ENCODE measurements at places on chromosomes 11 and 22.

DNA sequence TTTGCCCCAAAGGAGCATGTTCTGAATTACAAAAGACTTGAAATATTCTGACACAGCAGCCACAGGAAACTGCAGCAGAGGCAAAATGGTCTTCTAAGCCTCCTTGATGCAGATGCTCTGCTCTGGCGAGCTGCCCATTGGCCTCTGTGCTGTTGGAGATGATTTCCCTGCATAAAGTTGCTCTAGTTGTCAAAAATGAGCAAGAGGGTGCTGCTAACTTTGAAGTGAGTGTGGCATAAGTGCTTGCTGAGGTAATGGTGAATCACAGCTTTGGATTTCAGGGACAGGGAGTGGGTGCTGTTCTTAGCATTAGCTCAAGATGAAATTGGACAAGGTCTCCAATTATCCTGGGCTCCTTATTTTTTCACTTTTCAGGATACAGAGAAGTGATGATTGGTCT is 435.4 kb downstream of the TMEM135 start:
- DNase-seq = peak; percentile 57

DNA sequence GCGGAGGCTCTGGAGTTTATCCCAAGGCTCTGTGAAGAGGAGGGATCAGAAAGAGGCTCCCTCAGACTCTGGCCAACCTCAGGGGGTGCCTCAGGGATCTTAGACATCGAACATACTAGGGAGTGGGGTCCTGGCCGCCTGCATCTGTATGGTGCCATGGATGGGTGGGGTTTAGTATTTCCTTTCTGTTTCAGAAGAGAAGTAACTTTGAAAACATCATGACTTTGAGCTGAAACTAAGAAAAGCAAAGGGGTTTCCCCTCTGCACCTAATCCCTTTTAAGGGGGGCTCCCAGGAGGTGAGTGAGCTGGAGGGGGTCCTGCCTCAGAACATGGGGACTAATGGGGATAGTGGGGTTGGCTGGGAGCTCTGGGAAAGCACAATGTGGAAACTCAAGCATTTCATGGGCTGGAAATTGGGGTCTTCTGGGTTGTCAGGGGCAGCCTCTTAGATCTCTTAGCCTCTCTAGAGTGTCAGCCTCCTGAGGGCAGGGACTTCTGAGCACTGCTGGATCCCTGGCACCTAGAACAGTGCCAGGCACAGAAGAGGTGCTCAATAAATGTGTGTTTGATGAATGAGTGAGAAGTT is 11.8 kb upstream of the SSTR3 start:
- no peak for DNase-seq

DNA sequence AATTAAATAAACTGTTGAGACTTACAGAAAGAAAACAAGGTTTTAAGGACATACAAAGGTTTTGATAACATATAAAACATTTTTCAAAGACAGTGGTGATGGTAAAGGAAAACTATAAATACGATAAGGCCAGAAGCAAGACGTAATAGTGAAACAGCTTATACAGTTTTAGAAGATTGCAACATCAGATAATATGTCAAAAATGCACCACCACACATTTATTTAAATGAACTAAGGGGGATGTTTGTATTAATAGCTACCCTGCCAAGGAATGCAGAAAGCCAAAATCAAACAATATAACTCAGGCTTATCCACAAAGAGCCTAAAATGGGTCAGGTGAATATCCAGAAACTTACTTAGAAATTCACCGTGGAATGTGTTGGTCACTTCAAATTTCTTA is 981.6 kb upstream of the FAT3 start:
- no peak for DNase-seq

DNA sequence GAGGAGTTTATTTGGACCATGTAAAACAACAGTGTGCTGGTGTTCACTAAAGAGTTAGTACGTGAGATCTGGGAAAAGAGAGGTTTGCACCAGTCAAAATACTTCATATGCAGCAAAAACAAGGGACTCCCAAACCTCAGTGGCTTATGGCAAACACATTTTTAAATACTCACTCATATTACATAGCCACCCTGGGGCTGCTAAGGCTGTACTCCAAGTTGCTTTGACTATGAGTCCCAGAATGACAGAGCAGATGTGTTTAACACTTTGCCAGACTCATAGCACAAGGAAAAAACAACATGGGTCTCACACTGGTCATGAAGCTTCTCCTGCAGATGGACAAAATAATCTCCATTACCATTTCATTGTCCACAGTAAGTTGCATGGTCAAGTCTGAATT is 202.8 kb upstream of the GRIA4 start:
- no peak for DNase-seq

- DNase-seq = no peak
Observed at GRCh38 chr11:103671143-103671651, 365.2 kb upstream of the DDI1 start.

GRCh38 chr11:122732342-122733315 is 77.1 kb downstream of the UBASH3B start:
- DNase-seq = no peak

GRCh38 chr11:31875866-31876560 is 64.9 kb upstream of the PAX6 start:
- DNase-seq = no peak

DNA sequence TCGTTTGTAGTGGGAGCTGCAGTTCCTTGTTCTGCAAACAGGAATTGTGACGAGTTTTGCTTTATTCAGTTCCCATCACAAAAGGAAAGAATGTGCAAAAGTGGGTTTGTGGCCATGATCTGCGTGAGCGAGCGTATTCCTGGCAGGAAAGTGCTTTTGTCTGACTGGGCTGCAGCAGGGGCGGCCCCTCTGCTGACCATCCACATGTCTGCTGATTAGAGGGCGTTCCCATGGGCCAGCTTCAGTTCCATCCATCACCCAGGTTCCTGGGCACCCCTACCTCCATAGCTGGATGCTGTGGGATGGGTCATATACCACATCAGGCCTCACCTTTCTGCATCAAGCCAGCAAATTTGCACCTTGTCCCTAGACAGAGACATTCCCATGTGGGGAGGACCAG is 28.9 kb upstream of the GAL start:
- no peak for DNase-seq

GRCh38 chr22:25210793-25211192 is 8.6 kb upstream of the CRYBB2 start:
- no peak for DNase-seq

DNA sequence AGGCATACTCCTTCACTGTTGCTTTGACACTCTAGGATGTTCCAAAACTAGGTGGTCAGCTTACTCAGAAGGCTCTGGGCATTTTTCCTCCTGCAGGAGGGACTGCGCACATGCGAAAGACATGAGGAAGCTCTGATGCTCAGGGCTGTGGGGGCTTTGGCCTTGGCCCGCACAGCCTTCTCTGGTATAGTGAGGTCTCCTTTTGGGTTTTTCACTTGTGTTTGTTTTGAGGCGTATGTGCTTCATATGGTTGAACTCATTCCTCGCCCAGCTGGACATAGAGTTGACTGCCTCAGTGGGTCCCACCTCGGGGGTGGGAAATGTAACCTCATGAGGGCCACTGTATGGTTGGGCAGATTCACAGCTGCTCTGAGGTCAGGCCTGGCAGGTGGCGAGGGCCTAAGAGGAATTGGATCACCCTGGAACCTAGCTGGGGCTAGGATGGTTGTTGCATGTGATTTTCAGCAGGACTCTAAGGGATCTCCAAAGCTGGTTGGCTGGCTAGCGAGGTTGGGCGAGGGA is 63.7 kb downstream of the PTPRJ start:
- no peak for DNase-seq

- DNase-seq = no peak
Observed at GRCh38 chr11:123241874-123242543, 47.0 kb upstream of the CLMP start.

DNA sequence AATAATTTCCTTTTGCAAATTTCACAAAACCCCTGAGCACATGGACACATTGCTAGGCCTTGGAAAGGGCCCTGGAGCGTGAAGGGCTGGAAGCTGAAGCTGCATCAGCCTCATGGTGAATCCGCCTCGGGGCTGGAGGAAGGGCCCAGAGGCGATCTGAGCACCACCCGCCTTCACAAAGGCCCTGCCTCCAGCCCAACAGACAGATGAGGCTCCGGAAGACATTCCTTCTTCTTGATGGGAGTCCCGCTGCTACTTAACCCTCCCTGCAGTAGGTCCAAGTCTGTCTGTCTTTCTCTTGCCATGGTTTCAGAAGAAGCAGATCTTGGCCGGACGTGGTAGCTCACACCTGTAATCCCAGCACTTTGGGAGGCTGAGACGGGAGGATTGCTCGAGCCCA is 16.5 kb downstream of the ARRB1 start:
- no peak for DNase-seq

- no peak for DNase-seq
Observed at GRCh38 chr11:62974848-62975522, 9.8 kb downstream of the SLC22A6 start.

- no peak for DNase-seq
Observed at GRCh38 chr22:37802310-37803194, 5.2 kb upstream of the GCAT start.

- DNase-seq = peak; percentile 78
Observed at GRCh38 chr22:18023509-18024275, 669 bp downstream of the MICAL3 start.

DNA sequence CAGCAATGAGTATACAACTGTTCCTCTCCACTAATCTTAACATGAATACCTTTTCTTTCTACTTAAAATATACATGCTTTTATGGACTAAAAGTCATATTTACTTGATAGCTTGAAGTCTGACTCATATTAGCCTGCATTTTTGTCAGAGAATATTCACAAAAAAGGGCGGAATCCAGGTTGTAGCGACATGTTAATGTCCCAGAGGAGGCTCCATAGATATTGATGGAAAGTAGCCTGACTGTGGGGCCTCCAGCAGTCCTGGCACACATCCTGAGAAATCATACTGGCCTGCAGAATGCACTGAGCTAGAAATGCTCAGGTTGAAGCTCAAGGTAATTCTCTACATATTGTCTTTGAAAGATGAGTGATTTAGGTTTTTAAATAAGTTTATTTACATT is 1051.1 kb downstream of the NTM start:
- no peak for DNase-seq

DNA sequence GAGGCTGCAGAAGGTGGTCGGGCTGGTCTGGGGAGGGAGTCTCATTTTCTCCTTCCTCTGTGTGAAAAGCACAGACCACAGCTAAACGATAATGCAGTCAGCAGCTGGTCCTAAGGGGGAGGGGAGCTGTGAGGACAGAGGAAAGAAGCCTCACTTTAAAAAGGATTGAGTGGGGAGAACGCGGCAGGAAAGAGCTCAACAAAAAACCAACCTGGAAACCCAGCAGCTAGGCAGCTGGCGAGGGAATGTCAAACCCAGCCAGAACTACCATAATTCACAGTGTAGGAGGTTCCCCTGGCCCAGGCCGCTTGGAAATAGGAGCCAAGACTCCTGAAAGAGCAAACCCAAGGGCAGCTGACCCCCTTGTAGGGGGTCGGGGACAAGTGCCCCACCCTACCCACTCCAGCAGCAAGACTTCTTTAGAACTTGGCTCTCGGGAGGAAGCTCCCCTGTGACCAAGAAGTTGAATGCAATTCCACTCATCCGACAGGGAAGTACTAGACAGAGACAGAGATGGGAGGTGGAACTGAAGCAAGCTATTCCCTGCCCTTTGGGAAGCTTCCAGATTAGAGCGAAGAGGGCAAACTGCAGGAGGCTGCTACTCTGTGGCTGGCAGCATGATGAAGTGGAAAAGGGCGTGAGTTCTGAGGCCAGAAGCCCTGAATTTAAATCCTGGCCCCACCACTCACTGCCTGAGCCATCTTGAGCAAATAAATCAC is 16.5 kb upstream of the DGKZ start:
- DNase-seq = no peak

GRCh38 chr11:121250843-121251242 is 41.7 kb upstream of the SC5D start:
- no peak for DNase-seq

- DNase-seq = no peak
Observed at GRCh38 chr11:20068691-20069090, 91.6 kb downstream of the DBX1 start.

DNA sequence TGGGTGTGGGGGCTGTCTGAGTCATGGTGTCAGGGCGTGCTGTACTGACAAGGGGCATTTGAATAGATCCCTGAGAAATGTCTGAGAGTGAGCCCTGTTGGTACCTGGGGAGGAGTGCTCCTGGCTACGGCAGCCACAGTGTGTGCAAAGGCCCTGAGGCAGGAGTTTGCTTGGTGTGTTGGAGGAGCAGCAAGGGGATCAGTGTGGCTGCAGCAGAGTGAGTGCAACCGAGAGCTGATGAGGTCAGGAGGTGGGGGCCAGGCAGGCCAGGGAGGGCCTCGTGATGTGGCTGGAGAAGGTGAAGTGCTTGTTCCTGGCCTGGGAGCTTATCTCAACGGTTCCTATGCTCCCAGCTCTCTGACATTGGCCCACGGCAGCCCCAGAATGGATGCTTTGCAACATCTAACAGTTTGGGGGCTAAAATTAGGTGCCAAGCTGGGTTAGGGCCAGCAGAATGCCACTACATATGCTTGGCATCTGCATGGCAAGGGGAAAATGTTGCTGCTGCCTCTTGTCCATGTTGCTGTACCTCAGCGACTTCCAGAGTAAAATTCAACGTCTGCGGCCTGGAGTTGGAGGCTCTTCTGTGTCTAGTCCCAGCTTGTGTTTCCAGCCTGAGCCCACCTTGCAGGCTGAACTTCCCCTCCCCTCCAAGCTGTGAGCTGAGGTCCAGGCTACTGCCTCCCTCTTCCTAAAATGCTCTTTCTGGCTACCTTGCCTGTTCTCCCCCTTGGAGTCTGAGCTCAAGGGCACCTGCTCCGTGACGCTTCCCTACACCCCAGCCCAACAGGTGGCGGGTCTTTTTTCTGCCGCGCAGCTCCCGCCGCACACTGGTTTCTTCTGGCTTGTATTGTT is 48.2 kb upstream of the MYEOV start:
- no peak for DNase-seq

DNA sequence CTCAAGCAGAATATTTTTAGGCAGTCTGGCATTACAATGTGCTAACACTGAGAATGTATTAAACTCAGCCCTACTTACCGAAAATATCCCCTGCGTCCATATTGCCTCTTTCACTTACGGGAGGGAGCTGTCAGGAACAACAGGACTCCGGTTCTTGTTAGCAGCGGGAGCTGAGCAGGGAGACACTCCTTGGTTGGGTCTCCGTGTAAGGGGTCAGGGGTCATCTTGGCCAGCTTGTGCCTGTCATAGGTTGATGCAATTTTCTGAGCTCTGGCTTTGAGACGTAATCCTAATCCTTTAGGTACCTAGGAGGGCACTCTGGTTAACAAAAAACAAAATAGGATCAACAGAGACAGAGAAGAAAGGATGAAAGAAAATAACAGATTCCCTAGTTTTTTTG is 1477.2 kb downstream of the BRD1 start:
- no peak for DNase-seq

DNA sequence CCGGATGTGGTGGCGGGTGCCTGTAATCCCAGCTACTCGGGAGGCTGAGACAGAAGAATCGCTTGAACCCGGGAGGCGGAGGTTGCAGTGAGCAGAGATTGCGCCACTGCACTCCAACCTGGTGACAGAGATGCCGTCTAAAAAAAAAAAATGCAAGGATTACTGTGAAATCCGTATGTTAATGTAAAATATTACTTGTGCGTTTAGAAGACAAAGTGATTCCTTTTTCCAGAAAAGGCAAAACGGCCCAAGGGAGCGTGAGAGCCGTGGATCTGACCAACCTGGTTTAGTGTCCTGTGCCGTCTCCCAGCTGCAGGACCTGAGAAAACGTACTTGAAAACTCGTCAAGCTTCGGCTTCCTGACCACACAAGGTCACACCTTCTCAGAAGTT is 905 bp downstream of the HDHD5 start:
- no peak for DNase-seq

- DNase-seq = peak; percentile 17
Observed at GRCh38 chr11:30143098-30143705, 87.6 kb upstream of the FSHB start.

Data from RWPE1 (cell line).